ENCODE measurements at places on chromosomes 12 and 14. TPM values are rescaled to one million over a fixed set of nuclear protein-coding genes. Genes with fewer than 3 reads are reported as not detected.

DNA sequence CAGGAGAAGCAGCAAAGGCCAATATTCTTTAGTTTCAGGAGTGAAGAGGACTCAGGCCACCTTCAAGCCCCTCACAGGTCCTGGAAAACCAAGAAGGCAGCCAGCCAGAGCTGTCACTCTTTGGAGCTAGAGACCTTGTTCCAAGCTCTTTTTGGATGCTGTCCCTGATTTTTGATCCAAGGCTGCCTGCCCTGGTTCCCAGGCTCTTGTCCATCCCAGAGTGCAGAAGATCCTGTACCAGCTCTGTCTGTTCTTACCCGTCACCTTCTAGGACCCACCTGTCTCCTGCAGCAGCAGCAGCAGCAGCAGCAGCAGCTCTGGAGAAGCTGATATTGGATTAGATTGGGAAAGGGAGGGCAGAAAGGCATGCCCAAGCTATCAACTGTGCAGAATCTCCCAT, 157.1 kb upstream of the NEDD1 start:
- peaks cover 1% of the 10 kb centered on the region for H3K27me3 ChIP-seq
- H3K4me3 ChIP-seq, result no peak overlapping the region
- no peaks in the 10 kb centered on the region for H3K4me1 ChIP-seq
- H3K27ac ChIP-seq, result no peak overlapping the region

DNA sequence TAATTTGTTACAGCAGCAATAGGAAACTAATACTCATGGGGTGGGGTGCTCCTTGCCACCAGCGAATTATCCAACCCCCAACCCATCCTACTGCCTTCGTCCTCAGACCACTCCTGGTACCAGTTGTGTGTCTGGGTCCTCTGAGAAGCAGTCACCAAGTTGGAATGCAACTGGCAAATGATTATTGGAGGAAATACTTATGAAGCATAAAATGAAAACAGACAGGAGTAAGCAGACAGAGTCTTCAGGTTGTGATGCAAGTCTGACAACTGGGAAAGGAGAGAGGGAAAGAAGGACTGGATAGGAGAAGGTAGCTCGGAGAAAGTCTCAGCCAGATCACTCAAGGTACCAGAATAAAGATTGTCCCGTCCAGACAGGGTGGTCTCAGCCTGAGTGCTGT, 181.1 kb upstream of the ARID2 start:
- H3K4me1 ChIP-seq, result no peaks in the 10 kb centered on the region
- no peak for DNase-seq
- H3K27me3 ChIP-seq, result no peaks in the 10 kb centered on the region
- no peak overlapping the region for H3K27ac ChIP-seq
- H3K36me3 ChIP-seq, result peaks cover 2% of the 10 kb centered on the region

DNA sequence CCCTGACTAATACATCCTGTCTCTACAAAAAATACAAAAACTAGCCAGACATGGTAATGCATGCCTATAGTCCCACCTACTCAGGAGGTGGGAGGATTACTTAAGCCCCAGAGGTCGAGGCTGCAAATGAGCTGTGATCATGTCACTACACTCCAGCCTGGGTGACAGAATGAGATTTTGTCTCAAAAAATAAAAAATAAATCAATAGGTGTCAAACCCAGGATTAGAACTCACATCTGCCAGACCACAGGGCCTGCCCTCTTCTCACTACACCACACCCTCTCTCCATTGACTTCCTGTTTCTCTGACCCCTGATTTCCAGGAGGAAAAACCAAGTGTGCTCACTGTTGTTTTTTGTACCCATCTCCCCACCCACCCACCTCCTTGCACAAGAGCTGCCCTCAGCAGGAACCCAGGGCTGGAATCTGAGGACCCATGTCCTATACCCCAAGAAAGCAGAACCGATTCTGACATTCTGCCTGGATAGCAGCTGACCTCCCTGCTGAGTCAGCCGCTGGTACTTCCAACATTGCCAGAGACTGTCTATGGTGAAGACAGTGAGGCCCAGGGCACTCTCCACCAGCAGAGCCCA, 6.2 kb downstream of the CMKLR1 start:
- DNase-seq, result no peak
- H3K4me1 ChIP-seq, result peaks cover 4% of the 10 kb centered on the region
- no peaks in the 10 kb centered on the region for H3K36me3 ChIP-seq

Gene PRIMA1
- total RNA-seq, result not detected

Gene ACACB
- total RNA-seq, result 23.2 TPM

Gene AKAP6
- 1.8 TPM for total RNA-seq

DNA sequence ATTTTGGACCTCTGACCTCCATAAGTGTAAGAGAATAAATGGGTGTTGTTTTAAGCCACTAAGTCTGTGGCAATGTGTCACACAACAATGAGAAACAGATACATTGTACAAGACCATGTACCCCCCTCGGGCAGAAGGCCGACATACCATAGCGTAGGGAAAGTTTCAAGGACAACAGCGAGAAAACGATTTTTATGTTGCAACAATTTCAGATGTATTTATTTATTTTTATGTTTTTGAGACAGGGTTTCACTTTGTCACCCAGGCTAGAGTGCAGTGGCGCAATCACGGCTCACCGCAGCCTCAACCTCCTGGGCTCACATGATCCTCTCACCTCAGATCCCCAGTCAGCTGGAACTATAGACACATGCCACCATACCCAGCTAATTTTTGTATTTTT, 136.4 kb upstream of the NCOR2 start:
- no peaks in the 10 kb centered on the region for H3K36me3 ChIP-seq
- no peak overlapping the region for H3K4me3 ChIP-seq
- H3K27ac ChIP-seq, result no peak overlapping the region
- H3K27me3 ChIP-seq, result peaks cover 8% of the 10 kb centered on the region
- H3K4me1 ChIP-seq, result peaks cover 2% of the 10 kb centered on the region

Gene KRT83
- not detected for total RNA-seq

GRCh38 chr12:131061041-131061806, 107.5 kb downstream of the ADGRD1 start:
- H3K4me3 ChIP-seq, result no peak overlapping the region
- peaks cover 34% of the 10 kb centered on the region for H3K27me3 ChIP-seq
- H3K27ac ChIP-seq, result no peak overlapping the region
- H3K36me3 ChIP-seq, result no peaks in the 10 kb centered on the region
- H3K4me1 ChIP-seq, result peaks cover 5% of the 10 kb centered on the region

DNA sequence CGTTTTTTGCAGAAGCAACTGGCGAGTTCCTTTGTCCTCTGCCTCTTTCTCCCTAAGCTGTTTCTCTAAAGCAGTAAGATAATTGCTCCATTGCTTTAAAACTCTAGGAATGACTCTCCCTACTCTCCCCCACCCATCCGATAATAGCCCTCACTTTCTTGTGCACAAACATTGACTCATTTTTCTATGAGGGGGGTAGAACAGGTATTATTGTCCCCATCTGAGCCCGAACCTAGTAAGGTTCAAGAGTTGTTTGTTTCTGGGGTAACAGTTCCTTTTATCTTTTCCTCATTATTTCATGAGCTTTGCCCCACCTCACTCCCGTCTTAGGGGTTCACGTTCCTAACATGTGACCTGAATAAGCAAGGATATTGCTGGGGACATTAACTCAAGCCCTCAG, 190.6 kb downstream of the EMP1 start:
- peaks cover 4% of the 10 kb centered on the region for H3K27me3 ChIP-seq
- no peak overlapping the region for H3K27ac ChIP-seq
- H3K4me1 ChIP-seq, result no peaks in the 10 kb centered on the region
- no peak overlapping the region for H3K4me3 ChIP-seq
- no peaks in the 10 kb centered on the region for H3K36me3 ChIP-seq

GRCh38 chr14:77722301-77722700, 14.4 kb downstream of the SLIRP start:
- no peaks in the 10 kb centered on the region for H3K27me3 ChIP-seq
- H3K4me3 ChIP-seq, result no peak overlapping the region
- H3K36me3 ChIP-seq, result peaks cover 43% of the 10 kb centered on the region

- no peaks in the 10 kb centered on the region for H3K36me3 ChIP-seq
- no peak overlapping the region for H3K27ac ChIP-seq
- H3K4me3 ChIP-seq, result no peak overlapping the region
- H3K27me3 ChIP-seq, result peaks cover 63% of the 10 kb centered on the region
Observed at GRCh38 chr12:54201001-54201794, 12.4 kb upstream of the SMUG1 start.

DNA sequence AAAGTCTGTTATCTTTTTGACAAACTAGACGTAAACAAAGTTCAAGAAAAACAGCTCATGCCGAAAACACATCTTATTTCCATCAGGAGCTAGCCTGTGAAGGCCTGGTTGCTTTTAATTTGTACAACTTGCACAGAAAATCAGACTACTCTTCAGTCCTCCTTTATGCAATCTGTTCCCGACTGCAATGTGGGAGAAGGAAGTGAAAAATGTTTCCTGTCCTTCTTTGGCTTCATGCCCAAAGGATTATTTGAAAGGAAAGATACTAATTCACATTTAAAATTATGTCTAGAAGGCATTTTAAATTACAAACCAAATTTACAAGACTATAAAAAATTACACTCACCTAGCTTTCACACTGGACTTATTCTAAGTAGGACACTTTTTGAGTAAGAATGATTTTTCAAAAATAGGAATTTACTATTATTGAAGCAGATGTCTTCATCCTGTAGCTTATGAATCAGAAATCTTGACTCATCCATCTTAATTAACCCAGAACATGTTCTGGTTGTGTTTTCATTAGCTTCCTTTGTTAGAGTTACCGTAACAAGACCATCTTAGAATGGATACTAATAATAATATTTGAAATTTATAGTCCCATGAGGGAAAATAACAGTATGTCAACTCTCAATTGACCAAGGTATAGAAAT, 272.6 kb downstream of the PRKD1 start:
- no peak for DNase-seq
- H3K36me3 ChIP-seq, result no peaks in the 10 kb centered on the region
- H3K4me1 ChIP-seq, result no peaks in the 10 kb centered on the region
- no peaks in the 10 kb centered on the region for H3K27me3 ChIP-seq

Gene TMEM229B
- 20.0 TPM for total RNA-seq

DNA sequence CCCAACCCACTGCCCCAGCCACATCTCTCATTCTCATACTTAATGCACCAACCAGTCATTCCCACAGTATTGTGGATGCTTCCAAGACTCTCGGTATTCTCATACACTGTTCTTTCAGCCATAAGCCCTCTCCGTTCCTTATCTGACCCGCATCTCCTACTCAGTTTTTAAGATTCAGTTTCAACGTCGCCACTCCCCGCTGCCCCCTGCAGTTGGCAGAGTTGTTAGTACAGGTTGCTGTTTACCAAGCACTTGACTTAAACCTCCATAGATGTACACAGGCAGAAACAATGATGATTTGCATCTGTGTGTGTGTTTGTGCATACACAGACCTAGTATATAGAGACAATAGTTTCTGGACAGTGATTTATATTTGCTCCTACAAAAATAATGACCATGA, 40.2 kb downstream of the PAH start:
- no peaks in the 10 kb centered on the region for H3K36me3 ChIP-seq
- peaks cover 5% of the 10 kb centered on the region for H3K27me3 ChIP-seq
- no peak for DNase-seq
- peaks cover 2% of the 10 kb centered on the region for H3K4me1 ChIP-seq

DNA sequence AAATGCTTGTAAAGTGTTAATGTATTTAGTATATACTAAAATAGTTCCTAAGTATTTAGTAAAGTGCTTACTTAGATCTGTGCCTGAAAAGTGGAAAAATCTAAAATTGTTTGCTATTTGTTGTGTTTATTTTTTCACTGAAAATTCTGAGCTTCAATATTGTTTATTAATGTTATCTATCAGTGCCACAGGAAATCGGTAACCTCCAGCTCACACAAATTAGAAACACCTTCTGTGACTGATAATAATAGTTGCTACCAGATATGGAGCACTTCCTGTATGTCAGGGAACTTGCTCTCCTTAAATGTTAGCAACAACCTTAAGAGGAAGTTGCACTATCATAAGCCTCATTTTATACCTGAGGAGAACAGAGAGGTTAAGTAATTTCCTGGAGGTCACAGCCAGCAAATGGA, 723 bp upstream of the LRP10 start:
- no peak for DNase-seq
- H3K27ac ChIP-seq, result peak overlapping the region; percentile 97
- H3K4me3 ChIP-seq, result peak overlapping the region; percentile 88

DNA sequence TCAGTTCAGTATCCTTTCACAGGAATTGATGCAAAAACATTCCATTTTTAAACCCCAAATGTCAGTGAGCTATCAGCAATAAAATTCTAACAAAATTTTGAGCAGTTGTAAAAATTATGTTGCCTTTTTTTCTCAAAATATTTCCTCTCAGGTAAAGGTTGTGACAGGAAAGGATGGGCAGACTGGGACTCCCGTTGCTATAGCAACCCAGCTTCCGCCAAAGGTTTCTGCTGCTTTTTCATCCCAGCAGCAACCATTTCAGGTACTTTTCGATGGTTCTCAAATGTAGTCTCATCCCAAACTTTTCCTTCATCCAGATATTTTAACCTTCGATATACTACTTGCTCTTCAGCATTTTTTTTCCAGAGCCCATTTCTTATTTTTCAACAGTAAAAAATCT, 13.6 kb downstream of the EP400 start:
- no peaks in the 10 kb centered on the region for H3K27me3 ChIP-seq
- H3K27ac ChIP-seq, result no peak overlapping the region
- peaks cover 12% of the 10 kb centered on the region for H3K36me3 ChIP-seq
- no peak for DNase-seq

GRCh38 chr12:127655691-127656090, 611.3 kb upstream of the TMEM132C start:
- H3K4me1 ChIP-seq, result no peaks in the 10 kb centered on the region
- H3K36me3 ChIP-seq, result no peaks in the 10 kb centered on the region
- no peak overlapping the region for H3K27ac ChIP-seq

DNA sequence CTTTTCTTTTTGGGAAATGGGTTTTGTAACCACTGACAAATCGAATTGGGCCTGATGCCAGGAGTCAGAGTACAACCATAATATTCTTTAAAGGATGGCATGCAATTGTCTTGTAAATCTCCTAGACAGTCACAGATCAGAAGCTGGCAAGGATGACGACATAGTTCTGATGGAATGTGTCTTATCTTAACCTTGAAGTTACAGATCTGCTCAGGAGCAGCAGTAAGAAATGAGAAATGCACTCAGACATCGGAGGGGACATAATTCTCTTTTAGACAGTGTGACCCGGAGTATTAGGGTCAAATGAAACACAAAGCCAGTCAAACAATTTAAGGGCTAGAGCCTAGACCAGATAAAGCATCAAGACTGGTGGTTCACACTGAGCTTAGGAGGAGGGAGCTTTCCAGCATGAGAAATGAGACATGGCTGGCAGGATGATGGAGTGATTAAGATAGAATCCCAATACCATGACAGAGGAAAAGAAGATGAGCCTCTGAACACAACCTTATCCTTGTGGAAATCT, 17.5 kb downstream of the CBX5 start:
- no peak overlapping the region for H3K27ac ChIP-seq
- peaks cover 27% of the 10 kb centered on the region for H3K4me1 ChIP-seq
- no peaks in the 10 kb centered on the region for H3K27me3 ChIP-seq
- DNase-seq, result no peak
- no peak overlapping the region for H3K4me3 ChIP-seq
- H3K36me3 ChIP-seq, result peaks cover 12% of the 10 kb centered on the region

DNA sequence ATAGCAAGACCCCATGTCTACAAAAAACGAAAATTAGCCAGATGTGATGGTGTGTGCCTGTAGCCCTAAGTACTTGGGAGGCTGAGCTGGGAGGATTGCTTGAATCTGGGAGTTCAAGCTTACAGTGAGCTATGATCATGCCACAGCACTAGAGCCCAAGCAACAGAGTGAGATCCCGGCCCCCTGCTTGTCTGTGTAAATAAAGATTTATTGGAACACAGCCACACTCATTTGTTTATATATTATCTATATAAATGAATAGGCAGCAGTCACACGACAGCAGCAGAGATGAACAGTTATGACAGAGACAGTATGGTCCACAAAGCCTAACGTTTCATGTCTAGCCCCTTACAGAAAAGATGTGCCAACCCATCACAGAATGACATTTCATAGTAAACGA, 14.8 kb downstream of the DDX54 start:
- no peak for DNase-seq
- no peaks in the 10 kb centered on the region for H3K4me1 ChIP-seq
- H3K27me3 ChIP-seq, result no peaks in the 10 kb centered on the region
- peaks cover 20% of the 10 kb centered on the region for H3K36me3 ChIP-seq

- H3K27me3 ChIP-seq, result peaks cover 8% of the 10 kb centered on the region
- DNase-seq, result no peak
- H3K4me1 ChIP-seq, result peaks cover 18% of the 10 kb centered on the region
Observed at GRCh38 chr12:124719231-124719630, 144.4 kb downstream of the SCARB1 start.
